ENCODE measurements at places on chromosomes 12 and 14.

DNA sequence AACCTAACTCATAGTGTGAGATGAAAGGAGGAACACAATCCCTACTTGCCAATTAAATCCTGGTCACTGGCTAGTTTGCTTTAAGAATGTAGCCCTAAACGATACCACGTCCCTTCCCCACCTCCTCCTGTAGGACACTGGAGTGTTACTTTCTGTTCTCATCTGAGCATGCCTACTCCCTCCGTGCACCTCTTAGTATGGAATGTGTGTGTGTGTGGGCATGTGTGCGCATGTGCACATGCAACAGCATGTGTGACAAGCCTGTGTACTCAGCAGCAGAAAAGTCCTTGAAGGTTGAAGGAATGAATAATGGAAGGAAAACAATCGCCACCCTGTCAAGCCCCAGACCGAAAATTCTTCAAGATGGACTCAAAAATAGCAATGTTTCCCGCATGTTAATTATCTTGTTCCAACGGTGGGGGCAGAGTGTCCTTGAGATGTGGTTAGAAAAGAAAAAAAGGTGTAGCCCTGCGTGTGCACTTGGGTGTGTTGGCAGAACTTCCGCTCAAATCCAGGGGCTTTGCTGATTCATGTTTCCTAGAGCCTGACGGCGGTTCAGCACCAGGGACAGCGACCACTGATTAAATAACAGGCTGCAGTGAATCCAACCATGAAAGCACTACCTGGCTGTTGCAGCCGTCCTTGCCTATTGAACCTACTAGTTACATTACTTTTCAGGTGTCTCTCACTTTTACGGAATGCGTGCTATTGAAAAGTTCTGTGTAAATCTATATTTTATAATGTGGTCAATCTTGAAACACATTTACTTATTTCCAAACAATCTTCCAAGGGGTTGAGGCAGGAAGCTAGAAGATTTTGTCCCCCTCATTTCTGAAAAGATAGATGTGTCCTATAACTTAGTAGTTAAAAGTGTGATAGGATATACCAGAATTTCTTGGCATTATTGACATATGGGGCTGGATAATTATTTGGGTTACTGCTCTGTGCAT is 79.8 kb downstream of the SRRM4 start:
- no peak for DNase-seq

DNA sequence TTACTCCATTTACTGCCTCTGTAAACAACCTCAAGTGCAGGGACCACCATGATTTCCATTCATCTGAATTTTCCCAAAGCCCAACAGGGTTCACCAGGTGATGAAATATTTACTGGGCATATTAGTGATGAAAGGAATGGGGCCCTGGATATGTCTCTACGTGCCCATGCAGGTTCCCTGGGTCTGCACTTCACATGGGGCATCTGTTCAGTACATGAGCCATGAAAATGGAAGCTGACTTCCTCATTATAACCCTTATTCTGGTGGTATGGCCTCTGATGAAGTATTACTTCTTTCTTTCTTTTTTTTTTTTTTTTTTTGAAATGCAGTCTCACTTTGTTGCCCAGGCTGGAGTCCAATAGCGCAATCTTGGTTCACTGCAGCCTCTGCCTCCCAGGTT is 26.5 kb upstream of the CORO1C start:
- DNase-seq: no peak

GRCh38 chr12:81181691-81182090 is 103.8 kb downstream of the ACSS3 start:
- no peak for DNase-seq

DNA sequence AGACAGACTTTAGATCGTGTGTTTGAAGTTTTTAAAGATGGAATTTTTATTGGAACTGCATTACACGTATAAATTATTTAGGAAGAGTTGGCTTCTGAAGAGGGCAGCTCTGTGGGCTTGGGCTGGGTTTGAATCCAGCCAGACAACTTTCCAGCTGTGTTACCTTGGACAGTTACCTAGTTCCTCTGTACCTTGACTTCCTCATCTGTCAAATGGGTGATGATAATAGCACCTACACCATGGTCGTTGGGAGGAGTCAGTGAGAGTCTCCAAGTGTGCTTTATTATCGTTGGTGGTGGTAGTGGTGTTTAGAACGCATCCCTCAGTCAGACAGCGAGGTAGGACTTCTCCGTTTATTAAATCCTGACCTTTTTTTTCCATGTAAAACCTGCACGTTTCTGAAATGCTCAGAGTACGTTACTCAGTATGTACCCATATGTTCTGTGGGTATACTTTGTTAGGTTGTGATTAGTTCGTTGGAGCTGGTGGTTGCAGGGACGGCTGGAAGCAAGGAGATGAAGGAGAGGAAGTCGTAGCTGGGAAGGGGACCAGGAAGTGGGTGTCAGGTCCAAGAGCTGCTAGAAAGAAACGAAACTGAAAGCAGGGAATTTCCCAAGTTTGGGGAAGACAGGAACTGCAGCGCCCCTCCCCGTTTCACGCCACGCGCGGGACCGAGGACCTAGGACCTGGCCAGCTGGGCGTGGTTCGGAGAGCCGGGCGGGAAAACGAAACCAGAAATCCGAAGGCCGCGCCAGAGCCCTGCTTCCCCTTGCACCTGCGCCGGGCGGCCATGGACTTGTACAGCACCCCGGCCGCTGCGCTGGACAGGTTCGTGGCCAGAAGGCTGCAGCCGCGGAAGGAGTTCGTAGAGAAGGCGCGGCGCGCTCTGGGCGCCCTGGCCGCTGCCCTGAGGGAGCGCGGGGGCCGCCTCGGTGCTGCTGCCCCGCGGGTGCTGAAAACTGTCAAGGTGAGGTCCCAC is at the start of gene OAS3:
OAS3 (plus strand) TSS at position 734 of the 979 bp plus-strand sequence; CDS start at position 791, 57 bp downstream.
- DNase-seq: peak; percentile 61

DNA sequence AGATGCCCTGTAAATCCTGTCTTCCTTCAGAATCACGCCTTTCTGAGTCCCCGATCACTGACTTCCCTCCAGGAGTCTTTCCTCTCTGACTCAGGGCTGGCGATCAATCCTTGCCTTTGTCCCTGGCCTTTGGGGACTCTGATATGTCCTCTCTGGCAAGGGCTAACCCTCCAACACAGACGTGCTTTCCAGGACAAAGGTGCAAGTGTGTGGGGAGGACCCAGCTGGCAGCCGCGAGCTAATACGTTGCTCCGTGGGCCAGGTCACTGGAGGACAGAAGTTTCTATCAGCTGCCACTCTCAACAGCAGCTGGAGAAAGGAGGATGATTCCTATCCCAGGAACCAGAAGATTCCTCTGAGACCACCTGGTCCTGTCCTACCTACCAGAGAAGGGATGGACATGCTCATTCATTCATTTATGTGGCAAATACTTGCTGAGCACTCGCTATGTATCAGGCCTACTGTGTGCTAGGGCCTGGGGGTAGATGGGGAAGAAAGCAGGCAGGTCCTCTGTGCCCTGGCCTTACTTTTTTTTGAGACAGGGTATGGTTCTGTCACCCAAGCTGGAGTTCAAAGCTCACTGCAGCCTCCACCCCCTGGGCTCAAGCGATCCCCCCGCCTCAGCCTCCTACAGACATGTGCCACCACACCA is 8.5 kb upstream of the SCARB1 start:
- no peak for DNase-seq

DNA sequence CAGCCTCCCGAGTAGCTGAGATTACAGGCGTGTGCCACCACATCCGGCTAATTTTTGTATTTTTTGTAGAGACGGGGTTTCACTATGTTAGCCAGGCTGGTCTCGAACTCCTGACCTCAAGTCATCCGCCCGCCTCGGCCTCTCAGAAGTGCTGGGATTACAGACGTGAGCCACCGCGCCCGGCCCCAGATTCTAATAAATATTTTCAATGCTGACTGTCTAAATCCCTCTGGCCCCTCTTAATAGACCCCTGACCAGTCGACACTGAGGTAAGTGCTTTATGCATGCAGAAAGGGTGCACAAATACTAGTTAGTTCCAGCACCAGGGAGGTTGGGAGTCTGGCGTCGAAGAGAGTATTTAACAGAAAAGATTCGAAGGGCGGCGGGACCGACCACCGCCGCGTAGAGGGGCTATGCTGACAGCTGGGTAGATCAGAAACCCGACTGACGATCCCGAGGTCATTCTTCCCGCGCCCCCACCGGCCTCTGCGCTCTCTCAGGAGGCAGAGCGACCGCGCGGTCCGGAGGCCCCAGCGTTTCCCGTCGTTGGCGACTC is 1.1 kb upstream of the SPATS2 start:
- DNase-seq: no peak

GRCh38 chr14:83247924-83248639 is 1714.4 kb upstream of the SEL1L start:
- DNase-seq: no peak

DNA sequence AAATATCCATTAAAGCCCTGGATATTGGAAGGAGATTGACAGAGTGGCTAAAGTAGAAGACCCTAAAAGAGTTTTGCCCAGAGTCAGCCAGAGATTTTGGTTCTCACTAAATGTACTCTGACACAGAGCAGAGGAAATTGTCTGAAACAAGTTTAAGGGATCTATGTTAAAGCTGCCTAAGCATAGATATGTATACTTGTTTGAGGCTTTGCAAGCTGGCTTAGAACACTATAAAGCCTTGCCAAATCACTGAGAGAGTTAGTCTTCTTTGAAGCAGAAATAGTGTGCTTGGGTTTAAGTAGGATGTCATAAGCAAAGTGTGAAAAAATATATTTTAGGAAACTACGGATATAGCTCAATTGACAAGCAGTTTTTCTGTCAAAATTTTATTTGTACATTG is 653.5 kb downstream of the FSCB start:
- DNase-seq: no peak

DNA sequence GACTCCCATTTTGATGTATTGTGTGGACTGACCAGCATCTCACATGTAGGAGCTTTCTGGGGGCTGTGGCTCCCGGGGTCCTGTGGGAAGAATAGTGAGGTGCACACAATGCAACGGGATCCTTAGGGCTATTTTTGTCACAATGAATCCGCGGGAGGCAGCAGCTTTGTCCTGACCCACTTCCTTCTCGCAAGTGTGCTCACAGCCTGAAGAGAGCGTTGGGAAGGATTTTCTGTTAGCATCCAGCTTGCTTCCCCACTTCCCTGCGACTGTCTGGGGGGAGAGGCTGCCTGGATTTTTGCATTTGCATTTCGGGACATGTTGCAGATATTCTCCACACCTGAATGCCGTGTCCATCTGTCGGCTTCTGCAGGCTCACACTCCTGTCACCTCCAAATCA is 31.9 kb downstream of the FZD10 start:
- no peak for DNase-seq

DNA sequence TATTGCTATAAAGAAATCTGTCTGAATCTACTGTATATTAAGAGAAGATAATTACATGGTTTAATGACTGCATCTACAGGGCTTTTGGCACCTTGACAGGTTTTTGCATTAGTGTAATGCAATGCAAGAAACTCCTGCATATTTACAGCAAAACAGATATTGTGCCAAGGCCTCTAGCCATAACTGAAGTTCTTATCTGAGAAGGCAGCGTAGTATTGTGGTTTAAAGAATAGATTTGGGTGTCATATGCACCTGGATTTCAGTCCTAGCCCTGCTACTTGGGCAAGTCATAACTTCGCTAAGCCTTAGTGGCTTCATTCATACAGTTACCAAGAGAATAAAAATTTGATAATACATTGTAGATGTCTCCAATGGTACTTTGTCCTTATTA is 350.1 kb downstream of the CCDC91 start:
- DNase-seq: no peak

- DNase-seq: no peak
Measured at GRCh38 chr14:50233166-50233950, 2.0 kb upstream of the SOS2 start.

DNA sequence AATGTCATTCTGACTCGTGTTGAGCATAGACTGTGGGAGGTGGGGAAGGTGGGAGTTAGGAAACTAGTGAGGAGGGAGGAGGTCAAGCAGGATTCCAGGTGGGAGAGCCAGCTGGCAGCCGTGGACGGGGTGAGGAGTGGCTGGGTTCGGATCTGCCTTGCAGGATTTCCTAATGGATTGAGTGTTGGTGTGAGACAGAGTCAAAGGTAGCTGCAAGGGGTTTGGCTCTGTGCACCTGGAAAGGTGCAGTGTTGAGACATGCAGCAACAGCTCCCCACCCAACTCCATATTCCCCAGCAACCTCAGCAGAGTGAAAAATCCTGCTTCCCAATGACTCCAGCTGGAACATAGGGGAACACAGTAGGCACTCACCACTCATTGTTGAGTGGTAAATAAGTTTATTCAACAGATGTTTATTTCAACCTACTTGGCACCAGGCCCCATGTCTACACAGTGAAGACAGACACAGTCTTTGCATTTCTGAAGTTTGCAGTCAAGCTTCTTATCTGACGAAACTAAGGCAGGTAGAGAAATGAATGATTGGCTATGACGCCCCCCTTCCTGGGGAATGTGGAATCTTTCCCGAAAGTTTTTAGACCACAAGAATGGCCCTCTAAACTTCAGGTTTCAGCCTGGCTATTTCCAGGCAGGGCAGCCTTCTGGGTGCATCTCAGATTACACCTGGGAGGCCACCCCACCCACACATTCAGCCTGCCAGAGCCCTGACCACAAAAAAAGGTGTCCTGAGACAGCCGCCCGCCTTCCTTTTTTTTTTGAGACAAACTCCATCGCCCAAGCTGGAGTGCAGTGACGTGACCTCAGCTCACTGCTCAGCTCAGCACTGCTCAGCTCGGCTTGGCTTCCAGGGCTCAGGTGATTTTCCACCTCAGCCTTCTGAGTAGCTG is 37.9 kb upstream of the PLEKHG6 start:
- DNase-seq: no peak

GRCh38 chr12:47972895-47973294 is 9.5 kb downstream of the TMEM106C start:
- no peak for DNase-seq

- no peak for DNase-seq
Measured at GRCh38 chr14:54818201-54819133, 84.2 kb downstream of the GCH1 start.

- no peak for DNase-seq
Measured at GRCh38 chr12:15772405-15773018, 16.7 kb downstream of the EPS8 start.
